ENCODE measurements at places on chromosomes 6 and 20.

DNA sequence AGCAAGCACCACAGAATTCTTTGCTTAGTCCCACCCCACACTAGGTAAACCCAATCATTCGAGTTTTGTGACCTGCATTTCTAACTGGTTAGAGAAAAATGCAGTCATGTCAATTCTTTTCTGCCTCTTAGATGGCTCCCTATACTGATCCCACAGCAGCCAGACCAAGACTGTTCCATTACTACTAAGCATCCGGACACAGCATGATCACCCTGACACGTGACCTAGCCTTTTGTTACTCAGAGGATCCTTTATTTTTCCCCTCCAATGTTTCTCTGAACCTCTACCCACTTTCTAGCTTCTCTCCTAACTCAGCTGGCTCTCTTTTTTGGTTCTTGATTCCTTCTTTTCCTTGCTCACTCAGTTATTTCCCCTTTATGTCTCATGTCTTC lies 87.9 kb downstream of the PDE10A start:
- DNase-seq, result no peak

DNA sequence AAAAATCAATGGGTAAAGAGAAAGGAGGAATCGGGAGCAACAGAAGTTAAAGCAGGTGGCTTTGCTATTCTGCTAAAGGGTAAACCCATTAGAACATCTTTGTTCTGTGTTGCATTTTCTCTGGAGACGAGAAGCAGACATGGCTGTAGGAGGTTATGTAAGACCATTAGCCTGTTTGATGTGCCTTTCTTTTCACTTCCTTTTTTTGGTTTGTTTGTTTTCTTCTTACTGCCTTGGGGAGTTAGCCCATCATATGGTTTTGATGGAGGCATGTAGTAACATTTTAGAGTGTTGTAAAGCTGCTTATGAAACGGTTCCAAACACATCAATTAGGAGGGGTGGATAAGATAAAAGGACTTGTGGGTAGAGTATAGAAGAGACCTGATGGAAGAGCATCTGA lies 131.0 kb downstream of the DOK5 start:
- no peak for DNase-seq

- DNase-seq, result no peak
These were observed 8.9 kb downstream of the ABRACL start for GRCh38 chr6:139037490-139037889.

DNA sequence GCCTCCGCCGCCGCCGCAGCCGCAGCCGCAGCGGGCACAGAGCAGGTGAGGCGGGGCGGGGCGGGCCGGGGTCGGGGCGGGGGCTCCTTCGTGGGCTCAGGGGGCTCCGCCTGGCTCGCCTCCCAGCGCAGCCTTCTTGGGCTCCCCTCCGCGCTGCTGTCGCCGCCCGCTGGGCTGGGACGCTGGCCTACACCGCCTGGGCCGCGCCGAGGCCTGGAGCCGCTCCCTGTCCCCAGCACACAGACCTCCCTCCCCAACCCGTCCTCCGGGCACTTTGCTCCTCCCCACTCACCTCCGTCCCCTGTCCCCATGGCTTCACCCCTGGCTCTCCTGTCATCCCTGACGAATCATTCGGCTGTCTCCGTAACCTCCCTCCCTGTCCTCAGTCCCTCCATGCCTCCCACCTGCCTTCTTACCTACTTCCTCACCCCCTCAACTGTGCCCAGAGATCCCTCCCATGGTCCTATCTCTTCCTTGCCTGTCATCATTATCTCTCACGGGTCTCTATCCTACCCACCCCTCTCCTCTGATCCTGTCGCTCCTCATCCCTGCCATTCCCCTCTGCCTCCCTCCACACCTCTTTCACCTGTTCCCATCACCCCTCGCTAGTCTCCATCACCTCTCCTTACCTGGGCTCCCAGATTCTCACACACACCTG lies 512 bp downstream of the TTBK1 start:
- no peak for DNase-seq

DNA sequence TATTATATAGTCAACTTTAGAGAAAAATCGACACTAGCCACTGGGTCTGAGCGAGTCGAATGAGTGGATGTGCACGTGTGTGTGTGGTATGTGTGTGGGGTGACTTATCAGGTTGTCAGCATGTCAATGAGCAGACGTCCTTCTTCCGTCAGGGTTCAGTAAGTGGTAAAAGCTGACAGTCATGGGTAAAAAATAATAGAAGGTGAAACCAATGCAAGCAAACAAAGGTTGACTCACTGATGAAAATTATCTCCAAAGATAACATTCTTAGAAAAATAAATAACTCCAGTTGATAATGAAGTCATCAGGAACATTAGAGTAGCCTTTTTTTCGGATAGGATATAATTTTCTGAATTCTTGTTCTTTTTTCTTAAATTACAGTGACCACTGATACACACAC lies 243.8 kb upstream of the FOXQ1 start:
- DNase-seq, result no peak

- no peak for DNase-seq
These were observed 85.7 kb downstream of the SHLD1 start for GRCh38 chr20:5835871-5836270.

- DNase-seq, result no peak
These were observed 14.9 kb upstream of the MATN4 start for GRCh38 chr20:45322952-45323383.

GRCh38 chr6:134948691-134949090 lies 1.2 kb downstream of the ALDH8A1 start:
- no peak for DNase-seq

- DNase-seq, result no peak
These were observed 246.7 kb upstream of the AFDN start for GRCh38 chr6:167579806-167580618.

GRCh38 chr6:52407467-52407866 lies 12.7 kb upstream of the EFHC1 start:
- DNase-seq, result no peak

- DNase-seq, result no peak
These were observed 135.1 kb downstream of the QRSL1 start for GRCh38 chr6:106764353-106764980.

GRCh38 chr6:158086054-158086503 lies 82.0 kb downstream of the SERAC1 start:
- no peak for DNase-seq

DNA sequence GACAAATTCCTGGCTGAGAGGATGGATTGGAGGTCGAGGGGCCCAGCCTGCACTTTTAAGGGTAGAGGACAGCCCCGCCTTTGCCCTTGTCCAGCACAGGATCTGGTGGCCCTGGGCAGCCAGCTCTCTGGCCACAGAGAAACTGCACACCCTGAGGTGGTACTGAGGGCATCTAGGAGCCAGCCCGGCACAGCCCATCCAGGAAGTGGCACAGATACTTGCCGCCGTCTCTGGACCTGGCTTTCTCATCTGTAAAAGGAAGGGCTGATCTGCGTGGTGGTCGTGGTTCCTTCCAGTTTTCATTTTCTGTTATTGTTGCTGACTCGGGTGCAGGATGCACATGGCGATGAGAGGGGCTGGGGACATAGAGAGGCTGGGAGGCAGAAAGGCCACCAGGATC lies 16.0 kb upstream of the SLC22A7 start:
- DNase-seq, result no peak

- DNase-seq, result no peak
These were observed 28.3 kb upstream of the LOC128125822 start for GRCh38 chr6:63543982-63544381.

DNA sequence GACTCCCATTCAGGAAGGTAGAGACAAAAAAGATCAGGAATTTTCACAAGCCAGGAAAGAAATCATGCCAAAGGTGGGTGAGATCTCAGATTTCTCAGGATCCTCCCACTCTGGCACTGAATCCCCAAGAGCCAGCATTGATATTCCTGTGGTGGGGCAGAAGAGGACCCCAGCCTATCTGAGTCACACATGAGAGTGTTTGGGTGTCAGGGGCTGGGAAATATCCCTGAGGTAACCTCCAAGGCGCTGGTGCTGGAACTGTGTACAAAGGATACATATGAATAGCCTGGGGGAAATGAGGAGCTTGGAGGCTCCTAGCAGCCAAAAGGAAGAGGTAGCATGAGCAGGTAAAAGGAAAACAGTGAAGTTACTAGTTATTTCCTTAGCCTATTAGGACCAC lies 369.4 kb downstream of the BTBD9 start:
- no peak for DNase-seq

DNA sequence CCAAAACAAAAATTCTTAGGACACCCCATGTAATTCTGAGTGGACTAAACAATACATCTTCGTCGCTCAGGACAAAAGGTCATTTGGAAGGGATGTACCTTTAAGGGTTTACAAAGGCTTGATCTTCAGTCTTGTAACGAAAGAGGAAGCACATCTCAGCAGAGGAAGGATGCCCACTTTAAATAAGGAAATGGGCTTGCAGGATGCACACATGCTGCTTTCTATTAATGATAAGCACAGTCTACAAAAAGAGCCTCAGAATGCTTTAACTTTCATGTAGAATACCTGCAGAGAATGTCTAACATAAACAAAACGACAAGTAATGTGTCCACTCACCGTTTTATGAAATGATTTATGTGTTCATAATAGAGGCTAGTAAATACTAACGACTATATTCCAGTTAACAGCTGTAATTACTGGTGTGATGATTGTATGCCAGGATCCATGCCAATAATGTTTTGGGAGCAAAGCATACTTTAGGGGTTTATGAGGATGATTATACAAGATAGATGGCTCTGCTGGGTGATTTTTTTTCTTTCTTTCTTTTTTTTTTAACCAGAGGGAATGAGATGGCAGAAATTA lies 216.9 kb downstream of the GMDS start:
- no peak for DNase-seq

DNA sequence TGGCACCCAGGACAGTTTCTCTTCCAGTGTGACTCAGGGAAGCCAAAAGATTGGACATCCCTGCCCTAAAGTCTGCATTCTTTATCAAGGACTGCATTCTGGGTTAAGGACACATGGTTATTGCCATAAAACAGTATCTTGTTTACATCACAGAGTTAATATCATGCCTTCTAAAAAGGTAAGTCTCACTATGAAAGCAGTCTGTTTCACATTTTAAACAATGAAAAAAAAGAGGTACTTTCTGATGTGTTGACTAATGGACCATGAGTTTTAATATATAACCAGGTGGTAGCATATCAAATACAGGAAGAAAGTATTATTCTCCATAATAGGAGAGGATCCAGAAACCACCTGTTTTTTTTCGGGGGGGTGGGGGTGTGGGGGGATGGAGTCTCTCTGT lies 93.7 kb downstream of the TIAM2 start:
- DNase-seq, result no peak

DNA sequence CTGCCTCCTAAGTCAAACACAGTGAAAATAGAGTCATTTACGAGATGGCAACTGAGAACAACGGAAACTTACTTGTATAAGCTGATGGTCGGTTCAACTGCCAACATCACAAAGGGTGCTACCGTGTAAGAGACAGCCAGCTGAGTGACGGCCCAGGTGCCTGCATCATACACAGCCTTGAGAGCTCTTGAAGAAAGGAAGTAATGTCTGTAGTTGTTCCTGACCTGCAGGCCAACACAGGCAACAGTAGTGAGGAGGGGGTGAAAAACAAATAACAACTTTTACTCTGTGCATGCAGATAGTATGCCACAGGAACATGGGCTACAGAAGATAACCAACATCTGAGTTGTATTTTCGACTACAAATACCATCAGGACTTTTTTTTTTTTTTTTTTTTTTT lies 102.7 kb downstream of the MBOAT1 start:
- no peak for DNase-seq

GRCh38 chr6:108179741-108180140 lies 13.9 kb downstream of the NR2E1 start:
- DNase-seq, result no peak

GRCh38 chr6:170443151-170443662 lies 109.9 kb downstream of the PSMB1 start:
- no peak for DNase-seq

GRCh38 chr20:50996901-50997865 lies 25.7 kb downstream of the KCNG1 start:
- DNase-seq, result no peak

- DNase-seq, result no peak
These were observed 9.2 kb upstream of the IL22RA2 start for GRCh38 chr6:137182654-137183073.

DNA sequence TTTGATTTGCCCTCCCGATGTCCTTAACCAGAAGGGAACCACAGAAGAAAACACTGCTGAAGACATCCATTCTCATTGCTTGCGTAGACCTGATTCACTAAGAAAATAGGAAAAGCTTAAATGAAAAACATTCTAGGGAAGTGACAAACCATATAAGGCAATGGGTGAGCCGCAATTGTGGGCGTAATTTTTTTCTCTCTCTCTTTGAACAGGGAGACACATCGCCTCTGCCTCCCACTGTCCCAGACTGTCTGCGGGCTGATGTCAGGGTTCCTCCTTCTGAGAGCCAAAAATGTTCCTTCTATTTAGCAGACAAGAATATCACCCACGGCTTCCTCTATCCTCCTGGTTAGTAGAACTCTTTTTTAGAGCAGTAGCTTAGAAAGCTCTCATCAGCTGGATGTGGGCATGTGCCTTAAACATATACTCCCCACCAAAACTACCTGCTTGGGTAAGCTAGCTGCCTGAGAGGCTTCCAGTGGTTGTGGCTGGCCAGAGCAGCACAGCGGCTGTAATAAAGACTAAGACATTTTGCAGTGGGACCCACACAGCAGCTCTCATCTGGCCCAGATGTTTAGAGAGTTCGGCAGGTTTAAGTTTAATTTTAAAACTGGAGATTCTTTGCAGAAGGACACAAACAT lies 22.7 kb upstream of the CTAGE9 start:
- DNase-seq, result no peak

DNA sequence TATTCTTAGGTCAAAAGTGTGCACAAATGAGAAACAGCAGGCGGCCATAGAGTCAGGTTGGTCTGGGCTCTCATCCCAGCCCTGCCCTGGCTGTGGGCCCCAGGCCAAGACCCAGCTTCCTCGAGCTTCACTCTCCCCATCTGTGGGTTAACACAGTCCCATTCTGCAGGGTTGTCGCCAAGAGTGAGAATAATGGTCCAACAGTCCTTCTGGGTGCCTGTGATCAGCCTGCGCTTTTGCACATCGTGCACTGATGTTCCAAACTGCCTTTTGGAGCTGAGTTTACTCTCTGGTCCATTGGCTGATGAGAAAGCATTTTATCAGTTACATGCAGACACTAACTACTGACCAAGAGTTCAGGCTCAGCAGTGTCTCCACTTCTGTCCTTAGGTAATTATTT lies 82.6 kb downstream of the INSM1 start:
- no peak for DNase-seq

GRCh38 chr6:109303640-109304283 lies 78.5 kb downstream of the CD164 start:
- no peak for DNase-seq

Data from cortex of kidney (tissue), 1 donor.